ENCODE measurements at places on chromosomes 7 and 10.
A peak's percentile ranks its signal among the peaks of the same experiment; 100 is the strongest.

DNA sequence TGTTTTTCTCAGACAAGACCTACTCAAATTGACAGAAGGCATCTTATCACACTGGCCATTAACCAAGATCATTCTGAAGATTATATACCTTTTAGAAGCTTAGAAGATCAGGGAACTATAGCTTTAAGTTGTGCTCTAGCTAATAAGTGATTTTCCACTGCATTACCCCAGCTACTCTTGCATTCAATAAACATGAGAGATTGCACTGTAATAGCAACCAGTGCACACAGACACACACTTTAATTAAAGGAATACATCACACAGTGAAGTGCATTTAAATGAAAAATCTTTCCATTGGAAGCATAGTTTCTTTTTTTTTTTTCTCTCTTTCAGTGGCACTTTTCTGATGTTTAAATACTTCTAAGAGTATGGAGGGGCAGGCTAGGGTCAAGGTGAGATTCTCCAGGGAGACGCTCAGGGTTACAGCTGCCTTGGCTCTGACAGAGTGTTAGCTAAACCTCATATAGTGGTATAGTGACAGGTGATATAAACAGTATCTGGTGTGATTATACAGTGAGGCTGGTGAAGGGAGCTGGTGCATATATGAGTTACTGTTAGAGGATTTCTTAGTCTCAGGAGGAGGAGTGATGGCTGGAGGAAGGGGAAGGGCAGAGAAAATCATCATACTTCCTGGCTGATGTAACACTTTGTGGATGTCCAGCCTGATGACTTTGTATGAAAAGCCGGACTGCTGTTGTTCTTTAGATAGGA is 369.5 kb downstream of the SORCS3 start:
- no peak for DNase-seq

- no peak for DNase-seq
Observed at GRCh38 chr10:101840102-101840684, 3.4 kb downstream of the KCNIP2 start.

- no peak for DNase-seq
Observed at GRCh38 chr10:125149680-125150047, 10.7 kb downstream of the CTBP2 start.

DNA sequence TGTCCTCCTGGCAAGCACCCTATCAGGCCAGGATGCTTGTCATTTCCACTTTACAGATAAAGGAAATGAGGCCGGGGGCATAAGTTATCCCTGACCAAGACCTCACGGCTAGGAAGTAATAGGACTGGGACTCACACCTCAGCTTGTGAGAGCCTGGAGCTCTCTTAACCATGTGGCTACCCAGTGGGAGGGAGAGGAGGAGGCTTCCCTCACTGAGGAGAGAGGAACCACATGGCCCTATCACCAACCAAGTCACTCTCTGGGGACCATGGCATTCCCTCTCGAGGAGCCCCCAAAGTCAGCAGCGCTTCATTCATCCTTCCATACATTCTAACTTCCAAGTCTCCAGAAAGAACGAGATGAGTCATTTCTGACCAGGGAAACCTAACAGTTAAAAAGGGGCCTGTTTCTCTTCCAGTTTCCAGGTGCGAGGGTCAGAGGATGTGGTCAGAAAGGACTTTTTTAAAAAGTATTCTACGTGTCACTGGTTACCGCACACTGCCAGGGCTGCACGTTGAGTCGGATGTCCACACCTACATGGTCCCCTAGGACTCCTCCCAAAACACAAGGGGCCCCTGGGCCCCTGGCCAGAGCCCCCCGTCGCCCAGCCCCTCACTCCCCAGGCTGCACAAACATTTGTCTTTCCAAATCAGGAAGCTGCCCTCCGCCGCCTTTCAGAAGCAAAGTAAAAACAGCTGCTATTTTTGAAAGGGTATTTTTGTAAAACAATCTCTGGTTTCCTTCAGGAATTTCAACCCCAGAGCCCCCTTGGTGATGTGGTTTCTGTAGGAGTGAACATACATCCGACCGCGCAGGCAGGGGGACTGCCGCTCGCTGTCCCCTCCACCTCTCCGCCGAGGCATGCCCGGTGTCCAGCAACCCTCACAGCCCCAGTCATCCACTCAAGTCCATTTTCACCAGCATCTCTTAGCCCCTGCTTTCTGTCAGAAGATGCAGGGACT is 128.2 kb upstream of the CHST15 start:
- no peak for DNase-seq

GRCh38 chr10:71234970-71235685 is 22.8 kb downstream of the UNC5B start:
- DNase-seq: no peak

GRCh38 chr10:76647301-76647700 is 990.3 kb downstream of the KCNMA1 start:
- DNase-seq: no peak

DNA sequence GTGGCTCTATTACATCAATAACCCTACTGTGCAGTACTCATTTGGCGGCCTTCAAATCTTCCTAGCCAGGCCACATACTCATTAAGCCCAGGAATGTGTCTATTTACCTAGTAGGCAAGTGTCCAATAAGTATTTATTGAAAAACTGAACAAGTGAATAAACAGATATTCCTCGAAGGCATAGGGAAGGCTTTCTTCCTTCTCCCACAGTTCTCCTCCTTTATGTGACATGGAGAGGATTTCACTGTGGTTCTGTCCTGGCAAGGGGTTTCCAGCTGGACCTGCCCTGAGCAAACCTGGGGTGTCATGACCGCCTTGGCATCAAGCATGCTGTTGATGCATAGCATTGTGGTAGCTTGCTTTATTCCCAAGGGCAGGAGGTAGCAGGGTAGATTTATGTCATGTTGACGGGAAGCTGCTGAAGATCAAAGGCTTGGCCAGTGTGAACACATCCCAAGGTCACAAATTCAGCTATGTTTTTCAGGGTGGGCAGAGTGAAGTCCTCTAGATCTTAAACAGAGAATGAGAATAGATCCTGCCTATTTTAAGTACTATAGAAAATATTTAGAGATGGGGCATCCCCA is 195.1 kb downstream of the INHBA start:
- DNase-seq: no peak

- no peak for DNase-seq
Observed at GRCh38 chr10:14219411-14219810, 111.3 kb downstream of the FRMD4A start.

GRCh38 chr7:140621401-140622021 is 19.1 kb downstream of the DENND2A start:
- DNase-seq: no peak

GRCh38 chr7:17640730-17641377 is 299.4 kb downstream of the SNX13 start:
- no peak for DNase-seq

DNA sequence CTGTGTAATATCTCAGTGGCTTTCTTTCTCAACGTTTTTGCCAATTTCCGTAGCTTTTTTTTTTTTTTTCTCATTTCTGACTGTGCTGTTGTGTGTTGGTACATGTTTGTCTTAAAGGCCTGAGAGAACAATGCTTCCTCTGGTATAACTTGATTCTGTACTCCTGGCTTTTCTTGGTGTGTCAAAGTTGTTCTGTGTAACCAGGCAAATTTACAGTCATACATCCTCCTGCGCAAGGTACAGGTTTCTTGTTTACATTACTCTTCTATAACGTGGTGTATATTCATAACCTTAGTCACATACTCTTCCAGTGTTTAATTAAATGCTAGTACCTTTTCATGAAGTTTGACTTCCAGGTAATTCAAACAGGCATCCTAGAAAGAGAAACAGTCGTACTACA is 8.3 kb upstream of the ARHGAP12 start:
- DNase-seq: no peak

- no peak for DNase-seq
Observed at GRCh38 chr7:137258552-137258951, 85.0 kb downstream of the PTN start.

GRCh38 chr10:48880016-48880705 is 59.5 kb downstream of the LRRC18 start:
- no peak for DNase-seq

DNA sequence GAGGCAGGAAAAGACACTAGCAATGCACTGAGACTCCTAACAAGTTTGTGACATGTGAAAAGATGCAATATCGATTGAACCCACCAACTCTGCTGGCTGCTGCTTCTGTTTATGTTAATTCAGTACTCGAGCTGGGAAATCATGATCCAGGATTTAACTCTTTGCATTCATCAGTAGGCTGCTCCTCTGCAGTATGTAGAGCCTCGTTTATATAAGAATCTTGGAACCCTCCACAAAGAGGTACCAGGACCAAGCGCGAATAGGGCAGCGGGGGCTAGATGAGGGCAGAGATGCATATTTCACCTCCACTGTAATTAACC is 7.8 kb downstream of the PRKAG2 start:
- DNase-seq: no peak

DNA sequence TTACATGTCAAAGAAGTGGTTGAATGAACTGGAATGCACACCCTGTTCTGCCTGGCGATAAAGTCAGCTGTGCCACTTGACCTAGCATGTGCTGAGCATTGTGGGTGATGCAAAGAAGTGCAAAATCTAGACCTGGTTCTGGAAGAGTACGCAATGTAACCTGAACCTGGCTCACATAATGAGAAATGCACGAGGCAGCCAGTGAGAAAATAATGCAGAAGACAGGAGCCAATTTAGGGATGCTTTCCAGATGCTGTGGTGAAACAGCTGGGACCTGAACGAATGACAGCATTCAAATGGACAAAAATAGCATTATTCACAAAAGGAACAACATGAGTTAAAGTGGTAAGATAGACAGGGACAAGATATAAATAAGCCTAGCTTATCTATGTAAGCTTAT is 402.6 kb downstream of the SORCS1 start:
- DNase-seq: no peak

- DNase-seq: no peak
Observed at GRCh38 chr7:20539201-20539600, 76.3 kb upstream of the ABCB5 start.

- DNase-seq: no peak
Observed at GRCh38 chr10:119500123-119500795, 42.3 kb downstream of the RGS10 start.

- DNase-seq: no peak
Observed at GRCh38 chr7:1749864-1750466, 79.9 kb downstream of the ELFN1 start.

- DNase-seq: no peak
Observed at GRCh38 chr10:30970760-30971460, 60.8 kb downstream of the ZNF438 start.

DNA sequence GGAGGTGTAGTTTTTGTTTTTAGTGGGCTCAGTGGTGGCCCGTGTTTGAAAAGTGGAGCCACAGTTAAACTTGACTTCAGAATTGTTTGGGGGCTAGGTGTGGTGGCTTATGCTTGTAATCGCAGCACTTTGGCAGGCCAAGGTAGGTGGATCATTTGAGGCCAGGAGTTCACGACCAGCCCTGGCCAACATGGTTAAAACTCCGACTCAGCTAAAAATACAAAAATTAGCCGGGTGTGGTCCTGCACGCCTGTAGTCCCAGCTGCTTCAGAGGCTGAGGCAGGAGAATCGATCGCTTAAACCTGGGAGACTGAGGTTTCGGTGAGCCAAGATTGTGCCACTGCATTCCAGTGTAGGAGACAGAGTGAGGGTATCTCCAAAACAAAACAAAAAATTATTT is 1.8 kb downstream of the CCT6A start:
- no peak for DNase-seq

GRCh38 chr7:130884437-130885417 is 150.7 kb upstream of the KLF14 start:
- no peak for DNase-seq

DNA sequence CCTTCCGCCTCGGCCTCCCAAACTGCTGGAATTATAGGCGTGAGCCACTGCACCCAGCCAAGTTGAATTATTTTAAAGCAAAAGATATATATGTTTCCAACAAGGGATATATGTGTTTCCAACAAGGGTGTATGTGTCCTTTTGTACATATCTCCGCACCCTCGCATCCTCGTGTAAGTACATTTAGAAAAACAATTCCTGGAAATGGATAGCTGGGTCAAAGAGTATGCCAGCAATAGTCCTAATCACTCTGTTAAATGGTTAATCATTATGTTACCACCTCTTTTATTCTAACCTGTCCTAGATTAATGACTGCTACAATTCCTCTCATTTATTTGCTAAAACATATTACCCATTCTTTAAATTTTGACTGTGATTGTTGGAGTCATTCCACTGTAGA is 28.0 kb downstream of the OR9A2 start:
- no peak for DNase-seq

GRCh38 chr10:119734396-119735332 is 8.8 kb downstream of the INPP5F start:
- DNase-seq: no peak

DNA sequence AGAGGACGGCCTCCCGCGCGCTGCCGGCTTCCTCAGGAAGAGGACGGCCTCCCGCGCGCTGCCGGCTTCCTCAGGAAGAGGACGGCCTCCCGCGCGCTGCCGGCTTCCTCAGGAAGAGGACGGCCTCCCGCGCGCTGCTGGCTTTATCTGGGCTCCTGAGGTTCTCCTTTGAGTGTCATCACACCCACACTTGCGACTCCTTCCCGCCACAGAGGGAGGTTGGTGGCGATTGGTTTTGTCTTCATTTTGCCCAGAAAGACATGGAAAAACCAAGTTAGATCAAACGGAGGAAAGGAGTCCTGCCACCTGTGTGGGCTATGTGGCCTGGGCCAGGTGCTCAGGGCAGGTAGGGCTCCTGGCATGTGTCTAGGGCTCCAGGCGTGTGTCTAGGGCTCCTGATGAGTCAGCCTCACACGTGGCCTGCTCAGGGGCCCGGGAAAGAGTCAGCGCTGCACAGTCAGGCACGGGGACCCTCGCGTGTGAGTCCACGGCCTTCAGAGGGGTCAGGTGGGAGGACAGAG is 138.0 kb downstream of the VIPR2 start:
- DNase-seq: no peak

DNA sequence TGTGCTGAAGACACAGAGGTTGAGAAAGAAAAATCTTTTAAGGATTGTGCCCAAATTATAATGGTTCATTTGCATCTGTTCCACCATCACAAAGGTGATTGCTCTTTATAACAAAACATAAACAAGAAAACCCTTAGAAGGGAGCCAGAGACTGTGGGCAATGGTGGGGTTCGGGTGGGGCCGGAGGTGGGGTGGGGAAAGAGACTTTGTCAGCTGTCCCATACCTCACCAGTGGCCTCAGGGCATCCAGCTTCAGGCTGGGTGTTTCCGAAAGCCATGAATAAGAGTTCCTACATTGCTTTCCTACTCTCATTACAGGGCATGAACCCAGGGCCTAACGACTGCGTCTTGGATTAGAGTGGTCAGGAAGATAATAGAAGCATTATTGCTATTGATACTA is 227.9 kb downstream of the PHTF2 start:
- no peak for DNase-seq

DNA sequence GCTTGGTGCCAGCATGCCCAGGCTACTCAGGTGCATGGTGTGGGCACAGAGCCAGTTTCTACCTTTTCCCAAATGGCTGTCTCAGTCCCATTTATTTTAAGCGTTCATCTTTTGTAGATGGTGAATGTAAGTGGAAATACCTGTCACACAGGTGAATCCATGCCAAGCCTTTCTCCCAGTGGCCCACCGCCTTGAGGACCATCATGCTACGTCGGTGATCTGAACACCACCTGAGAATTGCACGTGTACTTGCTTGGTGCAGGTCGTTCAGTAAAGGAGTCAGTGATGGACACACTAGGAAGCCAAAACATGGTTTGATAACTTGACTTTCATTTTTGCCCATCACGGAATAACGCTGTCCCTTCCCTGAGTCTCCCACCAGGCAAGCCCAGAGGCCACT is 666.7 kb upstream of the FOXK1 start:
- DNase-seq: no peak

- DNase-seq: peak; percentile 81
Observed at GRCh38 chr7:41705109-41705901, 2.4 kb upstream of the INHBA start.

GRCh38 chr7:131574741-131575140 is 18.3 kb upstream of the PODXL start:
- DNase-seq: no peak
